Colonic mucosa (tissue), 4 donors: ENCODE measurements at places on chromosomes 1 and 21. TPM values are rescaled to one million over a fixed set of nuclear protein-coding genes. Genes with fewer than 3 reads are reported as not detected.

MRPL39 gene
- total RNA-seq = 44.0 TPM

- DNase-seq = no peak
Observed at GRCh38 chr1:21106238-21106637, 70.5 kb downstream of the EIF4G3 start.

- no peak for DNase-seq
Observed at GRCh38 chr1:162694911-162695310, 62.6 kb downstream of the DDR2 start.

- DNase-seq = no peak
Observed at GRCh38 chr1:39332828-39333227, 128.3 kb downstream of the MACF1 start.

- DNase-seq = no peak
Observed at GRCh38 chr1:178877896-178878295, 7.0 kb upstream of the ANGPTL1 start.

DNA sequence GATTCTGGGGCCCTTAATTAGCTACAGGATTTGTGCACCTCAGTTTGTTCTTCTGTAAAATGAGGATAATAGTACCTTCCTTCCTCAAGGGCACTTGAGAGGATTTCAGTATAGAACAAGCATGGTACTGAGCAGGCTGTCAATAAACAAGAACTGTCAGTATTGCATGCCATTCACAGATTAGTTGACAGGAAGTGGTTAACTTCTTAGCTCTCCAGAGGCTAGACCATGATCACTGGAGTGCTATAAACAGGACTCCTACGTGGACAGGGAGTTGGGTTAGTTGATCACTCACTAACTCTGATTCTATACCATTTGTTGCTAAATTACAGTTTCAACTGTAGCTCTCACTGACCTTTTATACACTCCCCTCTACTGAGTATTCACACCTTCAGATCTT, 126.2 kb upstream of the DAB1 start:
- DNase-seq = no peak

DNA sequence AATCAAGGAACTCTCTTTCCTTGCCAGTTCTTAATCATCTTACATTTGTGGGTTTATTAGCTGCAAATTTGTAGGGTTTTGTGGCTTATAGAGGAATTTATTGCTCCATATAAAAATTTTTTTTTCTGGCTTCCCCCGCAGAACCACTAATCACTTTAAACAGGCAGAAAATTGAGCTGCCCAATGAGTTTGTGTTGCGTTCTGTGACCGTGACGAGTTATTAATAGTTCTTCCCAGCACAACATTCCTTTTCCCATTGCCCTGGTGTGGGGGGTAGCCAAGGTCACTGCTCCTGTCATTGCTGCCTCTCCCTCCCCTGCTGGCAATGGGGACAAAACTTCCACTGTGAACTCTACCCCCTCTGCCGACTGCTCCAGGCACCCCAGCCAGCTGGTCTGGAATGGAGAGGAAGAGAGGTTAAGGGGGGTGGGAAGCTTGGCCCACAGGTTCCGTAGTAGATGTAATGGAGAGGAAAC, 55.1 kb downstream of the UBE2T start:
- DNase-seq = no peak

DNA sequence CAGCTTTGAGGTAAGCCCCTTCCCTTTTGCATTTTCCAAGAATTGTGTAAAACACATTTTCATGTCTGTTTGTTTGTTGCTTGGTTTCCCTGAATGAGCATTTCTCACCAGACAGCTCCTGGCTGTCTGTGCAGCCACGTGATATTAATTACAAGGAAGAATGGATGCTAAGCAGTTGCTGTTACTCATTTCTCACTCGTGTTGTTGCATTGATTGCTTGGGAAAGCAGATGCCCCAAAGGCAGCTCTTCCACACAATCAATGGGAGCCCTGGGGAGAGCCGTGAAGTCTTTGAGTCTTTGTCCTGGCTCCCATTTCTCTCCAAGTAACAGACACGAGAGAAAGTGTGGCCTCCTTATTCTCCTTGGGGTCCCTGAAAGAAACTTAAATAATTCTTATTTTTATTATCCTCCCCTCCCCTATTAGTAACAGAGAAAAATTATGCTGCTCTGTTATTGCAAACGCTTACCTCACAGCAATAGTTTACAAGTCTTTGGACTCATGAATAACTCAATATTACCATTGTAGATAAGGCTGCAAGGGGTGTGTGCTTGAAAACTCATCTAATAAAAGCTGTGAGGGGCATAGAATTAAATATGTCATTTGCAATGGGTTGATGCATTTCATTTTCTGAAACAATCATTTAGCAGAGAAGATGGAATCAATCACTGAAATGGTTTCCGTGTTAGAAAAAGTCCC, 127.7 kb upstream of the CAMK1G start:
- DNase-seq = no peak

DNA sequence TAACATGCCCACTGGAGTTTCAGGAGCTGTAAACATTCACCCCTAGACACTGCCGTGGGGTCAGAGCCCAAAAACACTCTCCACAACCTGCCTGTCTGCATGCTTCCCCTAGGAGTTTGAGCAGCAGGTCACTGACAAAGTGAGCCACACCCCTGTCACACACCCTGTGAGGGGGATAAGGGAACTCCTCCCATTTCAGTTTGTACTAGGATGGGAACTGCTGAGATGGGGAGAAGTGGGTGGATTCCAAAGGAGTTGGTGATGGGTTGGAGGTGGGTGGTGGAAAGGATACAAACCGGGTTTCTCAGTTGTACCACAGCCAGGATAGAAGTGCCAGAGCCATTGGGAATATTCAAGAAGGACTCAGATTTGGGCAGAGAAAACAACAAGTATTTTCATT, 140.2 kb downstream of the MIS18A start:
- DNase-seq = no peak

GRCh38 chr21:44574457-44575306, 1.2 kb downstream of the KRTAP10-4 start:
- DNase-seq = peak; percentile 72

GRCh38 chr1:185279571-185279970, 37.5 kb downstream of the IVNS1ABP start:
- no peak for DNase-seq
